AML-193 (cell line): ENCODE measurements at places on chromosomes 7 and 10.

DNA sequence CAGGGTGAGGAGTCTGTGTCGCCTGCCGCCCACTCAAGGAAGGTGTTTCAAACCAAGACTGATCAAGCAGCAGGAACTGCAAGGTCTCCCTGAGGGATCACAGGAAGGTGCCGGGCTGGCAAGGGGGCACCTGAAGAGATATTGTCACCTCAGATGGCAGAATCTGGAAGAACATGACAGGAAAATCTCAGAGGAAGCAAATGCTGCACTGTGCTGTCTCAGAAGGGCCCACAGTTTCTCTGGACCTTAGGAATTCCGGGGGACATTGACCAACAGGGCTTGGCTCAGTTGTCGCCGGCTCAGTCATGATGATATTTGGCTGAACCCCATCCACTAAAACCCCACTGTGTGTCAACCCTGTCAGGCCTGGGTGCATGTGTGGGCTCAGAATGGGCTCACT lies 31.9 kb upstream of the GPR26 start:
- DNase-seq: no peak

GRCh38 chr10:99761365-99761764 lies 21.1 kb upstream of the ABCC2 start:
- DNase-seq: no peak

DNA sequence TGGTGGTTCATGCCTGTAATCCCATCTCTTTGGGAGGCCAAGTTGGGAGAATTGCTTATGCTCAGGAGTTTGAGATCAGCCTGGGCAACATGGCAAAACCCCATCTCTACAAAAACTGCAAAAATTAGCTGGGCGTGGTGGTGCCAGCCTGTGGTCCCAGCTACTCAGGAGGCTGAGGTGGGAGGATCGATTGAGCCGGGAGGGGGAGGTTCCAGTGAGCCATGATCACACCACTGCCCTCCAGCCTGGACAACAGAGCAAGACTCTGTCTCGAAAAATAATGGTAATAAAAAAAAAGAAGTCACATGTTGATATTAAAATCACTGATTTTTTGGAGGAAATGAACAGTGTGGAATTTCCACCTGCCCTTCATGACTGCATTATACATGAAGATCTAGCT lies 15.8 kb downstream of the PHYH start:
- DNase-seq: no peak

DNA sequence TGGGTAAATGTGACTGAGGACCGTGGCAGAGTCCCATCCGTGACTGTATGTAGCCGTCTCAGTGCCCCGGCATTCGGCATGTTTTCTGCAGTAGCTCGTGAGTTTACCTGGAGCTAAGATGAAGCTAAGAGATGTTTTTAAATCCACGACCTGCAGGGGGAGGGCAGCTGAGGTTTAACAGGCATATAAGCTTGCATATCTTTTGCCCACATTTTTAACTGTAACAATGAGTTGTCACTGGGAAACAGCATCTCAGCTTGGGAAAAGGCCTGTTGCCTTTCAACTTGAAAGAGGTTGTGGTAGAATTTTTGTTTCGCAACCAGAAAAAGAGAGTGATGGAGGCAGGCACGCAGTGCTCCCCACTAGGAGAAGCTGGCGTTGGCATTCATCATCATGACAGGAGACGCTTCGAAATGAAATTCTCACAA lies 77.7 kb downstream of the CELF2 start:
- DNase-seq: no peak

GRCh38 chr10:30647089-30647488 lies 17.5 kb upstream of the LYZL2 start:
- no peak for DNase-seq

GRCh38 chr7:12884033-12884432 lies 196.6 kb downstream of the ARL4A start:
- DNase-seq: no peak

GRCh38 chr10:127133225-127133624 lies 63.2 kb downstream of the INSYN2A start:
- DNase-seq: no peak

- no peak for DNase-seq
These were observed 24.4 kb downstream of the TSPAN12 start for GRCh38 chr7:120833546-120833945.

- DNase-seq: no peak
These were observed at the start of gene AMZ1 for GRCh38 chr7:2687881-2688318. TSS of gene AMZ1 (plus strand) at chr7:2688202. CDS start at chr7:2700452, 12,250 bp downstream.

GRCh38 chr7:55279080-55279845 lies 85.9 kb upstream of the LANCL2 start:
- no peak for DNase-seq

DNA sequence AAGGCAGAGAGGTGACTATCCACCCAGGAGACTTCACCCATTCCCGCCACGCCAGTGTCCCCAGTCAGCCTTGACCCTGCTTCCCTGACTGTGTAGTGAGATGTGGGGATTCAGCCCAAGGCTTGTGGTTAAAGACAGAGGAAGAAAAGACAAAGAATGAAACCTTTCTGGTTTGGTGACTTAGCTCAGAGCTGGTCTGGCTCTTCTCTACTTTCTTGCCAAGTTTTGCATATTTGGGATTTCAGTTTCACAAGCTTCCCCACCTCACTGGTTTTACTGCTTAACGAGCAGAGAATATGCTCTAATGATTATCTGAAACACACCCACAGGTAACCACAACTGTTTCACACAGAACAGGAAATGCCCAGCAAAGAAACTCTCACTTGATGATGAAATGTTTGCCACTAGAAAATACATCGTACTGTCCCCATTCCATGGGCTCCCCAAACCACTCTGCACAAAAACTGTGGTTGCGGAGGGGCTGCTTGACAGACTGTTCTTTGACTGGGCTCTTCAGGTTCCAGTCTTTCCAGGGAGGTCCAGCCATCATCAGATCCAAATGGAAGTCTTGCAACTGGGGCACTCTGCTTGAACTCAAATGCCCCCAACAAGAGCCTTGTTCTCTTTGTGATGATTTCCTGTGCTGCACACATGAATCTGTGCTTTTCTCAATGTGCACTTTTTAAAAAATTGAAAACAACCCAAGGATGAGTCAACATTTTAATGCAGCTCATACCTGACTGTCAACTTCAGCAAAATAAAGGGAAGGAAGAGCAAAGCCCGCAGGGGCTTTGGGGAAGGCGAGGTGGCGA lies 95.5 kb downstream of the CTBP2 start:
- peak; percentile 59 for DNase-seq

DNA sequence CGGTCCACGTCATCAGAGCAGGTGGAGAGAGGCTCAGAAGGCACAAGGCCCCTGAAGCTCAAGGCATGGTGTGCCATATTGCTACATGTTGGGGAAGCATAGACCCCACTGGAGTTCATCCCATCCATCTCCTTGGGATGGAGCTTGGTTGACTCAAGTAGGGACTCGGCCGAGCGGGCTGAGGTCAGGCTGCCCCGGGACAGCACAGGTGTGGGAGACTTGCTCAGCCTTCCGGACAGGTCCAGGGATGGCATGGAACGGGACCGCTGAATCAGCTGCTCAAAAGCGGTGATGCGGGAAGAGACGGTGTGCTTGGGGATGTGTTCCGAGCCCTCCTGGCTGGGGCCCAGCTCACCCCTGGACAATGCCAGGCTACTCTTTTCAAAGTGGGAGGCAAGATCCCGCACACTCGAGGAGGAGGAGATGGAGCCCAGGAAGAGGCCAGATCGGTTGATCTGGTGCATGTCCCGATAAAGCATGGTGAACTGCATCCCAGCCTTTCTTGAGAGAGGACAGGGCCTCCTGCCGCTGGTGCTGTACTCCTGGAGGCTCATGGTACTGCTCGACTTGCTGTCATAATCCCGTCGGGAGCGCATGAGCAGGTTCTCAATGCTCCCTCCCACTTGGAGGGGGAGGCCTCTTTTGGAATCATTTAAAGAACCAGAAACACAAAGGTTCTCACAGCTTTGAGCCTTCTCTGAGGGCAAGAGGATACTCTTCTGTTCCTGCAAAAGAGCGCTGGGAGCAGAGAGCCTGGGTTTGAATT lies 65.6 kb upstream of the PDLIM1 start:
- no peak for DNase-seq

DNA sequence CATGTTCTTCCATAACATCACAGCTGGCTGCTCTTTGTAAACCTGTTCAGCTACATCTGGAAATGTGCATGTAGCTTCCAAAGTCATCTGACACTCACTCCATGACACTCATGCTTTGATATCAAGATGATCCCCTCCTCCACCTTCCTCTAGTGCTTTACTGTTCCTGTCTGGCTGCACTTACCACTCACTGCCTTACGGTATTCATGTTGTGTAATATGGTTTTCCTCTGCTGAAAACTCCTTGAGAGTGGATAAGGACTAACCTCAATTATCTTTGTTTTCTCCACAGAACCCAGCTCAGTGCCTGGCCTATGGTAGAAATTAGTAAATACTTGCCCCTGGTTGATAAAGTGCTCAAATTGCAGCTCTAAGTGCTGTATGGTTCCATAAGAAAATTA lies 483.9 kb downstream of the HTR7 start:
- DNase-seq: no peak

DNA sequence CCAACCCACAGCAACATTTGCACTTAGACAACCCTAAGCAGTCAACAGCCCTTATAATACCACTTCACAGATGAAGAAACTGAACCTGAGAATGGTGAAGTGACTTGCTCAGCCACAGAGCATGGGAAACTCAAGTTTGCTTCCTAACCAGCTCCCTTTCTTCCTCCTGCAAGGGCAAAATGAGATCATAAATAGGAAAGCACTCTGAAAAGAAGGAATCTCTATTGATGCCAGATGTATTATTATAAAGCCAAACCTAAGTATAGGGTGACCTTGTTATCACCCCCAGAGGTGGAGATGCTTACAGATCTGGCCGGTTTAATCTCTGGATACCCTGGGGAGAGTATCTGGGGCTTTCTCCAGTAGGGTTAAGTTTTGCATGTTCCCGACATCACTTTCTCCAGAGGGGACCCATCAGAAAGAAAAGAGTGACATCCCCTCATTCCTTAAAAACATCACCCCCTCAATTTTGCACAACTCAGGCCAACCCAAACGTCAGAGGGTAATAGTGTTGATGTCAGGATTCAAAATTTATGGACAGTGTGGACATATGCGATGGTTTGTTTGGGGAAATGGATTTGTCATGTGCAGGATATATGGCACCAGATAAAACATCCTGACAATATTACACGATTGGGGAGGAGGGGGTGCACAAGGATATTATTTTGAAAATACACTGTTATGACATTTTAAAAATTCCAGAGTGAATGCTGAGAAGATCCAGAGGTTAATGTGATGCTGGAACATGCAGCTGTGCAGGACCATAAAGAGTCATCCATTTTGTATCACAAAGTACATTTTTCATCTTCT lies 24.0 kb upstream of the XPNPEP1 start:
- no peak for DNase-seq

DNA sequence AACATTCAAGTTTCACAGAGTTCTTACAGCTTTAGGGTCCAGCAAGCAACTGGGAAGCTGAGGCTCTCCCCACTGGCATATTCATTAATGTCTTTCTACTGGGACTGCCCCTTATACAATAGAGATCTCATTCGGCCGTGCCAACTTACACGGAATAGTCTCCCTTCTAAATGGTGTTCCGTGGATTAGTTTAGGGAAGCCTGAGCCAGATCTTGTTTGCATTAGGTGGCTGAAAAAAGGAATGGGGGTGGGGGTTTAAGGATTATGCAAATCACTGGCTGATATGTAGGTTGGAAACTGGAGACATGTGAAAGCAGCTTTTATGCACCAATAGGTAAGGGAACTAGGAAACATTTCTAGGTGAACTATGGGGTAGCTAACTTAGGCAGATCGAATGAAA lies 218.3 kb downstream of the TRIL start:
- no peak for DNase-seq

DNA sequence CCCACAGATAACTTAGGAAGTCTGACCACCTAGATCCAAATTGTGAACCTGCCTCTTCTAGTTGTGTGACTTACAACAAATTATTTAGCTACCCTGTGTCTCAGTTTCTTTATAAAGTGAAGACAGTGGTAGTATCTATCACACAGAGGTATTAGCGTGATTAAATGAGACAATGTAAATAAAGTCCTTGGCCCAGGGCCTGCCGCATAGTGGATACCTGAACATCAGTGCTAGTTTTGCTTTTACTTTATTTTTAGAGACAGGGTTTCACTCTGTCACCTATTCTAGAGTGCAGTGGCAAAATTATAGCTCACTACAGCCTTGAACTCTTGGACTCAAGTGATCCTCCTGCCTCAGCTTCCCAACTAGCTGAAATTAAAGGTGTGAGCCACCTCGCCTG lies 177.1 kb downstream of the CDK14 start:
- DNase-seq: no peak

DNA sequence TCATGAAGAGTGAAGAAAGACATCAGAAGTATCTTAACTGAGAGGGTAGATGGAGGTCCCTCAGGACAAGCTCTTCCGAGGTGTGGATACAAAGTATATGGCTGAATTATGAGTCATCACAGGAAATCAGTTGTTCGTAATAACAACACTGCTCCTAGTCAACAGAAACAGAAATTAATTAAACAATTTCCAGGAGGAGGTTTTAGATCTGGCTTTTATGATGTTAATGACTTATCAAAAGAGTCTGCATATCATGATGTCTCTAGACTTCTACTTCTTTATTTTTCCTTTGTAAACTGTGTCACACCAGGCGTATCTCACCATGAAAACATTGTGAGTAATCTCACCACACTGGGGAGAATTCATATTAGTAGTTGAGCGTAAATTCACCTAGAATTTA lies 31.2 kb downstream of the OSBPL3 start:
- no peak for DNase-seq

GRCh38 chr7:44466300-44467216 lies 23.9 kb downstream of the NUDCD3 start:
- DNase-seq: no peak

GRCh38 chr10:21599582-21599981 lies 65.5 kb downstream of the MLLT10 start:
- no peak for DNase-seq

GRCh38 chr10:50850578-50851230 lies 34.7 kb downstream of the A1CF start:
- DNase-seq: no peak

- no peak for DNase-seq
These were observed 34.6 kb downstream of the IFT22 start for GRCh38 chr7:101287032-101287431.

DNA sequence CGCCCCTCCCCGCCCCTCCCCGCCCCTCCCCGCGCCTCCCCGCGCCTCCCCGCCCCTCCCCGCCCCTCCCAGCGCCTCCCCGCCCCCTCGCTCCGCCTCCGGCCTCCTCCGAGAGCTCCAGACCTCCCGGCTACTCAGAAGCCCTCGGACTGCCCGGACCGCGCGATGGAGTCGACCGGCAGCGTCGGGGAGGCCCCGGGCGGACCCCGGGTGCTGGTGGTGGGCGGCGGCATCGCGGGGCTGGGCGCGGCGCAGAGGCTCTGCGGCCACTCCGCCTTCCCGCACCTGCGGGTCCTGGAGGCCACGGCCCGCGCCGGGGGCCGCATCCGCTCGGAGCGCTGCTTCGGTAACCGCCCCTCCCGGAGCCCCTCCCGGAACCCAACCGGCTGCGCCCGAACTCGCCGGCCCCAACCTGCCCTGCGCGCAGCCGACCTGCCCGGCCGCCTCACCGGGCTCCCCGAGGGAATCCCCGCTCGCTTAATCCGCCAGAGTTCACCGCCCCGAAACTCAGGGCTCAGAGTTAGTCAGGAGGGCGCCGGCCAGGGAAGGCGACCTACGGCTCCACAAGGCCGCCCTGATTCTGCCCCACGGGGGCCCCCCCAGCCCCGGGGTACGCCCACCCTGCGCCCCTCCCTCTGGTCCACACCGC lies at the start of gene PAOX:
Gene PAOX (plus strand): TSS at position 111 of the 649 bp plus-strand sequence. CDS start 55 bp downstream, at position 166.
- DNase-seq: no peak

GRCh38 chr7:127107601-127108007 lies 145.1 kb downstream of the GRM8 start:
- DNase-seq: peak; percentile 58

GRCh38 chr10:125156739-125157480 lies 3.5 kb downstream of the CTBP2 start:
- no peak for DNase-seq

- peak; percentile 4 for DNase-seq
These were observed 51.4 kb downstream of the C10orf67 start for GRCh38 chr10:23293145-23293724.
